Stomach (tissue), 19 donors: ENCODE measurements at places on chromosomes 5 and 9. TPM values are rescaled to one million over a fixed set of nuclear protein-coding genes. Genes with fewer than 3 reads are reported as not detected.
A peak's percentile ranks its signal among the peaks of the same experiment; 100 is the strongest.

- no peak for DNase-seq
Measured at GRCh38 chr9:92887880-92888338, 10.1 kb upstream of the ZNF484 start.

DNA sequence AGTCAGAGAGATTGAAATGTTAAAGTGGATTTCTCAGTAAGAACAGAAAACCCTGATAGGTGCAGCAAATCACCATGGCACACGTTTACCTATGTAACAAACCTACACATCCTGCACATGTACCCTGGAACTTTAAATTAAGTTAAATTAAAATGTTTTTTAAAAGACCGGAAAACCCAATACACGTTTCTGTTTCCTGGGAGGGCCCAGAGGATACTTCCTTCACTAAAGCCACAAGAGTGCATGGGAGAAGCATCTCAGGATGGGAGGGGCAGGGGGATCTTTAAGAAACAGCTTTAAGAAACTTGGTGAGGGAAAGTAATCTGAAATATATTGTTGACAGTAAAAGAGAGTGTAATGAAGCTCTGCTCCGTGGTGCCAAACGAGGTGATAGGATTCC is 164.7 kb upstream of the PTGER4 start:
- no peak for DNase-seq

DNA sequence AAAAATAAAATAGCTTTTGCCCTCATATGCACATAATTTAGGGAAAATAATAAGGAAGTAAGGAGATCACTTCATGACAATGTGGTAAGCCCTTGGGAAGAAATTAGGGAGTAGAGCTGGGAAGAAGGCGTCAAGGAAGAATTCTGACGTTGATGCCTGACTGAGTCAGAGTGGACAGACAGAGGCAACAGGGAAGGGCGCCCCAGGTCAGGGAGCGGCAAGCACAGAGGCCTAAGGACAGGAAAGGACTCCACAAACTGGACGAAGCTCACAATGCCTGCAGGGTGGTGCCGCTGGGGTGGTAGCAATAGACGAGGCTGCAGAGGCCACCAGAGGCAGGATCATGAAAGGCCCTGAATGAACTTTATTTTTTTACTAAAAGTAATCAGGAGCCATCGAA is 7.6 kb downstream of the DRD1 start:
- no peak for DNase-seq

DNA sequence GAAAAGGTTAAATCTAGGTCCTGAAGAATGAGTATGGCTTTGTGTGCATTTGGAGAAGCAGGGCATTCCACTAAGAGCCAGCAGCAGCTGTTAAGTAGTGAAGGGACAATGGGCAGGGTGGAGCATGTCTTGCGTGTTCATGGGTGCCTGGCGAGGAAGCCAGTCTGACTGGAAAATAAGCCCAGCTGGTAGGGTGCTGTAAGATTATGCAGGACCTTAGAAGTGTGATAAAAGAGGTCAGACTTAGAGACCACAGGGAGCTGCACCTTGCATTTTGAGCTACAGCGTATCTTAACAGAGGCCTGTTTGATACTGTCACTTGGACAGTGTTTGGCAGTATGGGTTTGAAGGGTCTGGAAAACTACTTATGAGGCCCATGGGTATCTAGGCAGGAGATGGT is 131.7 kb upstream of the ELL2 start:
- DNase-seq, result peak; percentile 81

GRCh38 chr9:133715866-133716563 is 22.1 kb downstream of the SARDH start:
- DNase-seq, result no peak

DNA sequence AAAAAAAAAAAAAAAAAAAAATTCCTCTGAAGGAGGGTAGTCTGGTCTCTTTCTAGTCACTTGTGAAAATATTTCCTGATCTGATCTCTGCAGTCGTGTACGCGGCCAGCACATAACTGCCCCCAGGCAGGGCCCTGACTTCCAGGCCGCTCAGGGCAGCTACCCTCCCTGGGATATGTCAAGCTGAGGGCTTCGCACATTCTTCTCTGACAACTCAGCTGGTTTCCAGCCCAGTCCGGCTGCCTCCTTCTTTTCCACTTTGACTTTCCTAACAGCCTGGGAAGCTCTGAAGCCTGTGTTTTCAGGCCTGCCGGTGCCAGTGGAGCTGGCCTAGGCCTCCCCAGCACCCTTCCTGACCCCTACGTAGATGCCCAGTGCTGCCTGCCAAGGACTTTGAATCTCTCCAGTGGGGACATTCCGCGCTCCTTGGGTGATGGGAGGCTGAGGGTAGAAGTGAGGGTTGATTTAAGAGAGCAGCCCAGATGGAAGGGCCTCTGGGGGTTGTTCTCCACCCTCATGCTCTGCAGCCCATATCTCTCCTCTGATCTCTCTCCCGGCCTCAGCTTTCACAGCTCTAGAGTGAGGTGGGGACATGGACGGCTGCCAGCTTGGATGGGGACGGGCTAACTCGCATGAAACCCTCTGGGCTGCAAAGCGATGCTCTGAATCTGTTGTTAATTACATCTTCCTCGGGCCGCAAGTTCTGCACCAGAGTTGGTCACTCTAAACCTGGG is 20.7 kb downstream of the COL5A1 start:
- no peak for DNase-seq

DNA sequence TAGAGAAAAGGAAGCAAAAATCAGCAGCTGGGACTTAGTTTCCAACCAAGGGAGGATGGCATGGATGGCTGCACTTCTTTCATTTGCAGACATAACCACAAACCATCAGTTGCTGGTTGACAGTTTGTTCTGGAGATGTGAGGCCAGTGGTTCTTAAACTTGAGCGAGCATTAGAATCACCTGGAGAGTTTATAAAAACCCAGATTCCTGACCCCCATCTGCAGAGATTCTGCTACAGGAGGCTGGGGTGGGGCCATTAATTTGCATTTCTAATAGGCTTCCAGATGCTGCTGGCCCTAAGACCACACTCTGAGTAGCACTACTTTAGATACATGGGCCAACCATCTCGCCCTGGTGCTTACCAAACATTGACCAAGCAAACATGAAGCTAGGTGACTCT is 60.8 kb downstream of the MARCHF3 start:
- DNase-seq, result no peak

GRCh38 chr9:133703591-133704399 is 34.4 kb downstream of the SARDH start:
- no peak for DNase-seq

GRCh38 chr5:32449262-32449661 is 4.7 kb upstream of the ZFR start:
- no peak for DNase-seq

DNA sequence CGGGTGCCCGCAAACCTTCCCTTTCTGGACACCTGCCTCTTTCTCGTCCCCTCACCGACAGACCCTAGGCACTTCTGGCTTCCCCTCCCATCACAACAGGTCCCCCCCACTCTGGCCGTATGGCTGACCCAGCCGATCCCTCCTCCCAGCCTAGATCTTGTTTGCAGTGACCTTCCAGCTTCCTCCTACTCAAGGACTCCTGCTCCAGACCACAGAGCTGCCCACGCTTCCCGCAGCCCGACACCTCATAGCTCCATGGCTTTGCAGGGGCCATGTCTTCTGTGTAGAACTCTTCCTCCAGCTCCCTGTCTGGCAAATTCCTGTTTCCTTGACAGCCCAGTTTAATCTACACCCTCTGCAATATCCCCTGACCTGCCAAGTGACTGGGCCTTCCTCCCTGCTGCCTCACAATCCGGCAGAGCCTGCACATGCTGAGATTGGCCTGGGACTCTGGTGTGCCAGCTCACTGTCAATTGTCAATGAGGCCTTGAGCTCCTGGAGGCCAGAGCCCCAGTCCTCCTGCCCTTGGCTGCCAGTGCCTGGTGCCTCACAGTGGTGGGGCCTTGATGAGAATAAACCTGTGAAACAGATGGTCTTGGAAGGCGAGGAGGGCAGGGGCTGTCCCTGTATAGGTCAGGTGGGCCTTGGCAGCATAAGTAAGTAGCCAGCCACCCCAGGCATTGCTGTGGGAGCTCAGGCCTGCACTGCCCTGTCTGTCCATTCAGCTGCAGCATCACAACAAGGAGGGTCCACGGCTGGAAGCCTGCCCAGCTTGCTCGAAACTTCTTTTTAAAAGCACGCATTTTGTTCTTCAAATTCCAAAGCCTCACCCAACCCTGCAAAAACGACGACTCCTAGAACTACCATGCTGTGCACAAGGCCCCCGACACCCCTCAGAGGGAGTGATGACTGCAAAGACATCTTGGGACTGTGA is 50.5 kb downstream of the GADD45G start:
- DNase-seq, result no peak

DNA sequence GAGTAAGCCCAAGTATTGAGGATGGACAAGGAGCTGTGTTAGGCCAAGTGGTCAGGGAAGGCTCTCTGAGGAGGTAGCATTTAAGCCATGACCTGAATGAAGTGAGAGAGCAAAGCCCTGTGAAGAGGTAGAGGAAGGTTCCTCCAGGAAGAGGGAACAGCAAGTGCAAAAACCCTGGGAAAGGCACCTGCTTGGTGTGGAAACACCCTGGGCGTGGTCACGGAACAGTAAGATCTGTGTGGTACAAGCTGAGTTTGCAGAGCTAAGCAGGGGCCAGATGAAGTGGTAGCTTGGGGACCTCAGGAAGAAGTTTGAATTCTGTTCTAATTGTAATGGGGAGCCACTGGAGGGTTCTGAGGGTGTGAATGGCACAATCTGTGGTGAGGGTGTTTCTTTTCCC is 310.2 kb downstream of the ARHGAP26 start:
- no peak for DNase-seq

DNA sequence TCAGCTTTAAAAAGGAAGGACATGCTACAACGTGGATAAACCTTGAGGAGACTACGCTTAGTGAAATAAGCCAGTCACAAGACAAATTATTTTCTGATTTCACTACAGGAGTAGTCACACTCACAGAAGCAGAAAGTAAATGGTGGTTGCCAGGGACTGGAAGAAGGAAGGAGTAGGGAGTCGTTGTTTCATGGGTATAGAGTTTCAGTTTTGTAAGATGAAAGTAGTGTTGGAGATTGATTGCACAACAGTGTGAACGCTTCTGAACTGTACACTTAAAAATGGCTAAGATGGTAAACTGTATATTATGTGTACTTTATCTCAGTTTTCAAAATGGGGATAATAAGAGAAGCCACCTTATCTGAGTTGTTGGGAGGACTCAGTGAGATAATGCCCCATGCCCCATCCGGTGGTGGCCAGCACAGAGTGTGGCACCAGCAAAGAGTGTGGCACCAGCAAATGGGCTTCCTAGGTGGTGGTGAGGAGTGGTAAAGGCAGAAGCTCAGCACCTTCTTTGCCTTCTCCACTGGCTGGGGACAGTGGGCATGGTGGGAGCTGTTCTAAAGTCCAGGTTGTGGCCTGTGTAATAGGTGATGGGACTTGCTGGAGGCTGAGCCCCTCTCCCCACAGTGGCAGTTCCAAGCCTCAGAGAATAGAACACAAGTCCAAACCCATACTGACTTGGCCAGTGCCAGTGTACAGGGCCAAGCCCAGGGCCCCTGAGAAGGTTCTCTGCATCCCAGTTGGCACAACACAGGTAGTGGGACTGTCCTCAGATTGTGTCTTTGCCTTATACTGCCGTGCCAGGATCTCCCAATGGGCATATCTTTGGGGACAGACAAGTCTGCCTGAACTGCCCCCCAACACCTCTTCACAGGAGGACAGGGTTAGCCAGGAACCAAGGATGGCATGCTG is 4.4 kb downstream of the SLC22A4 start:
- no peak for DNase-seq

GRCh38 chr9:29282121-29282520 is 1708.8 kb upstream of the C9orf72 start:
- no peak for DNase-seq

- DNase-seq, result no peak
Measured at GRCh38 chr9:107932046-107932445, 442.5 kb upstream of the KLF4 start.

GRCh38 chr9:132840980-132841379 is 37.1 kb downstream of the AK8 start:
- DNase-seq, result no peak

- DNase-seq, result no peak
Measured at GRCh38 chr9:109733690-109734089, 46.3 kb upstream of the PALM2AKAP2 start.

GRCh38 chr9:32926911-32927310 is 74.5 kb downstream of the APTX start:
- no peak for DNase-seq

DNA sequence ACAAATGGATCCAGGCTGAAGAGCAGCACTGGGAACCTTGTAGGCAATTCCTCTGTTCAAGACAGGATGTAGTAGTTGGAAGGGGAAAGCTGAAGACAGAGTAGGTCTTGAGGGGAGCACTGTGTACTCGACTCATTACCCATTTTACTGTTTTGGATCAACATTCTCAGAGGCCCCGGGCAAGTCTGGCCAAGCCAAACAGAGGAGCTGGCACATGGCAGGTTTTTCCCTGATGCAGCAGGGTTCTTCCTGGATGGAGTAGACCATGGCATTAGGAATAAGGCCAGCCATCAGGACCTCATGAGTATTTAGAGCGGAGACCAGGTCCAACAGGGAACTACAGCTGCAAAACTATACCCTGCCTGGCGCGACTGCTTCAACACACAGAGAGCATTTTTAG is 4.4 kb downstream of the SVEP1 start:
- no peak for DNase-seq

Gene KLHL3
- 1.6 TPM for polyA plus RNA-seq

Gene RGS7BP
- polyA plus RNA-seq, result 0.03 TPM

Gene LCN12
- 2.3 TPM for polyA plus RNA-seq

Gene HSD17B3
- polyA plus RNA-seq, result 1.1 TPM

Gene PCDH12
- polyA plus RNA-seq, result 0.35 TPM

Gene SLC31A1
- 8.2 TPM for polyA plus RNA-seq

Gene ANKRD31
- not detected for polyA plus RNA-seq

Gene C9
- polyA plus RNA-seq, result not detected

Gene IL7R
- 7.5 TPM for polyA plus RNA-seq

Gene C9orf50
- polyA plus RNA-seq, result 0.13 TPM

Gene GM2A
- 27.7 TPM for polyA plus RNA-seq

Gene GCNT1
- polyA plus RNA-seq, result 3.1 TPM

Gene FIBCD1
- polyA plus RNA-seq, result 0.20 TPM

Gene SHOC1
- polyA plus RNA-seq, result 0.19 TPM

Gene MARCHF3
- polyA plus RNA-seq, result 1.3 TPM

Gene SPACA9
- polyA plus RNA-seq, result 3.4 TPM

Gene FNIP1
- polyA plus RNA-seq, result 3.7 TPM

Gene PTGDS
- 37.3 TPM for polyA plus RNA-seq

Gene PITX1
- 149 TPM for polyA plus RNA-seq
